H1 (cell line): ENCODE measurements at places on chromosomes 4 and X. TPM values are rescaled to one million over a fixed set of nuclear protein-coding genes. Genes with fewer than 3 reads are reported as not detected.

Gene FRMD7
- not detected in 2 replicates for total RNA-seq

Gene CXCL8
- total RNA-seq = not detected in 2 replicates

Gene RELL1
- 13.7 and 14.1 TPM in 2 replicates for total RNA-seq

Gene GJB1
- not detected in 2 replicates for total RNA-seq

Gene UCP1
- total RNA-seq = 0.20 and 0.29 TPM in 2 replicates

Gene MGARP
- total RNA-seq = 2.5 and 2.8 TPM in 2 replicates

Gene HTR2C
- total RNA-seq = 1.5 and 2.0 TPM in 2 replicates

Gene KIT
- 24.8 and 27.7 TPM in 2 replicates for total RNA-seq

Gene OPN1LW
- not detected in 2 replicates for total RNA-seq

Gene NEUROG2
- not detected in 2 replicates for total RNA-seq

Gene GAB3
- total RNA-seq = 1.2 and 1.5 TPM in 2 replicates

Gene IL13RA1
- 8.6 and 9.4 TPM in 2 replicates for total RNA-seq

Gene MSX1
- not detected in 2 replicates for total RNA-seq

Gene ZDHHC15
- total RNA-seq = 2.8 and 3.5 TPM in 2 replicates

Gene MAGEA1
- not detected in 2 replicates for total RNA-seq

Gene TMA16
- total RNA-seq = 64.2 and 67.3 TPM in 2 replicates

Gene RNF175
- total RNA-seq = 7.3 and 7.9 TPM in 2 replicates

Gene GUCY2F
- total RNA-seq = not detected in 2 replicates

Gene CT45A3
- total RNA-seq = not detected in 2 replicates

Gene FAM47B
- not detected in 2 replicates for total RNA-seq

Gene PDLIM3
- total RNA-seq = 7.6 and 8.1 TPM in 2 replicates

Gene RAI2
- total RNA-seq = 1.6 and 2.0 TPM in 2 replicates

Gene OPRPN
- not detected in 2 replicates for total RNA-seq

Gene DRD5
- 0.11 TPM in 1 of 2 replicates, not detected in the other for total RNA-seq

Gene PPEF2
- not detected in 2 replicates for total RNA-seq

Gene SH2D1A
- not detected in 2 replicates for total RNA-seq

Gene GPRASP1
- total RNA-seq = 1.6 and 2.0 TPM in 2 replicates
